EH (cell line): ENCODE measurements at places on chromosomes 2 and 18.
A peak's percentile ranks its signal among the peaks of the same experiment; 100 is the strongest.

- DNase-seq: no peak
These were observed 1.8 kb downstream of the EVX2 start for GRCh38 chr2:176081837-176082524.

GRCh38 chr2:204948822-204949221, 403.5 kb downstream of the PARD3B start:
- DNase-seq: peak; percentile 22

DNA sequence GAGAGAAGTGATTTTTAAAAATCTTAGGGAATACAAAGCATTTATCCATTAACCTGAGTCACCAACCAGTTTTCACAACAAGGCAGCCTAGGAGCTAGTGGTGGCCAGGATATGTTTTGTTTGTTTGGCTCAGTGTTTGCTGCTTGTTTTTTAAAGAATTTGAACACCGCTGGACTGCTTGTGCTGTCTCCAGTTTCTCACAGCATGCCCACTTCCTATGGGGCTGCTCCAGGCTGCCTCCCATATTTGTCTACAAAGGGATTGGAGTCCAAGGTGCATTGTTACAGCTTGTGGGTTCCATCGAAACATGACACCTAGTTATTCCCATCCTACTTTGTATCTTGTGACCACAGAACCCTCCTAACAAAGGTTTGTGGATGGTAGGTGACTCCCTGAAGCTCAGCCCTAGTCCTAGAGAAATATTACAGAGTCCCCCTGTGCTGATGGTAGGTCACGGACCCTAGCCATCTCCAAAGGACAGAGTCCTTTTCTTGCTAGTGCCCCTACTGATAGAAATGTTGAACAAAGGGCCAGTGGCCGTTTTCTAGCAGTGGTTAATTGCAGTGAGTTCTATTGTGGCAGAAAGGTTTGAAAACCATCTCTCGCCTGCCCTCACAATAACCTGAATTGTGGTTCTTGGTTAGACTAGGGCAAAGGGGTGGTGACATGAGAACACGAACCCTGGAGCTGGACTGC, 23.2 kb downstream of the GPR39 start:
- peak; percentile 23 for DNase-seq

DNA sequence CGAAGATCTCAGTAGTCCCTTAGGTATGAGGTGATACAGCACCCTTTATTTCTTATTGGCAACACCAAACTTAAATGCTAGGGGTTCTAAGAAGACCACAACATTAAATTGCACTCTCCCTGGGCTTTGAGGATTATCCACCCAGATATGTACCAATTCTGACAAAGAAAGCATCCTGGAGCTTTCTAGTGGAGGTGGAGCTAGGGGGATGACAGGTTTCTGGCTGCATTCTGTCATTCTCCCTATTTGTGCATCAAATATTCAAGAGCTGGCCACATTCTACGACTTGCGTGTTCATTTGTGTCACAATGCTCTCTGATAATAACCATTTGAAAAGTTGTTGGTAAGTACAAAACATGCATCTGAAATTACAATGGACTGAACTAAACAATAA, 111.1 kb downstream of the CDH2 start:
- no peak for DNase-seq

DNA sequence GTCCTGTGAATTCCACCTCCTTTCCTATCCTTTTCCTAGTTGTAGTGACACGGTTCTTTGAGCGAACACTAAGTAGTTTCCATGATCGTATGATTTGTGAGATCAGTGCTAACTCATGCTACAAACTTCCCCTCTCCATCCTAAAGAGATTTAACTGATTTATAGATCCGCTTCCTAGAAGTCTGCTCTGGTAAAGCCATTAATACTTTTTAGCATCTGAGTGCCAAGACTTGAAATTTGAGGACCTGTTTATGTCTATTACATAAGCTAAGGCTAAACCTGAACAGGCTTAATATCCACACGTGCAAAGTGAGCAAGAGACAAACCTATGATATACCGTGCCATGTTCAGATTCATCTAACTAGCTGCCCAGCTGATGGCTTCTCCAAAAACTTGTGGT, 14.9 kb downstream of the PROKR1 start:
- no peak for DNase-seq

DNA sequence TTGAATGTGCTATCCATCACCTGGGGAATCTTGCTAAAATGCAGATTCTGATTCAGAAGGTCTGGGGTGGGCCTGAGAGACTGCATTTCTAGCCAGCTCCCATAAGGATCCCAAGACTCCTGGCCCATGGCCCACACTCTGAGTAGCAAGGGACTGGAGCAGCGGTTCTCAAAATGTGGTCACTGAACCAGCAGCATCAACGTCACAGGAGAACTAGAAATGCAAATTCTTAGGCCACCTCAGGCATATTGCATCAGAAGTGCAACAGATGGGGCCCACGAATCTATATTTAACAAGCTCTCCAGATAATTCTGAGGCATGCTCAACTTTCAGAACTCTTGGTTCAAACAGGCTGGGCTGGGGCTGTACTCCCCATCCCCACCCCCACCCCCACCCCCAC, 74.6 kb downstream of the DHRS9 start:
- DNase-seq: no peak
